Effector CD4-positive, alpha-beta T cell (primary cell): ENCODE measurements at places on chromosomes 11 and 22.

- no peak for DNase-seq
Measured at GRCh38 chr22:32699001-32699582, 102.4 kb upstream of the TIMP3 start.

DNA sequence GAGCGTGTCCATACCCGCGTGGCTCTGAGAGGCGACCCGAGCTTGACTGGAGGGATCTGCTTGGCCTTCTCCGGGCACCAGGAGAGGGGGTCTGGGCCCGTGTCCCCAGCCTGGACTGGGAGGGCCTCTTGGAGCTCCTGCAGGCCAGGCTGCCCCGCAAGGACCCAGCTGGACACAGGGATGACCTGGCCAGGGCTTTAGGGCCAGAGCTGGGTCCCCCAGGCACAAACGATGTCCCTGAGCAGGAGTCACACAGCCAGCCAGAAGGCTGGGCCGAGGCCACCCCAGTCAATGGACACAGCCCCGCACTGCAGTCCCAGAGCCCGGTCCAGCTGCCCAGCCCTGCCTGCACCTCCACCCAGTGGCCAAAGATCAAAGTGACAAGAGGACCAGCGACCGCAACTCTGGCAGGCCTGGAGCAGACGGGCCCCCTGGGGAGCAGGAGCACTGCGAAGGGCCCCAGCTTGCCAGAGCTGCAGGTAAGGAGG, 38.2 kb downstream of the TRIOBP start:
- no peak for DNase-seq

- no peak for DNase-seq
Measured at GRCh38 chr11:90242894-90243416, 20.1 kb upstream of the CHORDC1 start.

- no peak for DNase-seq
Measured at GRCh38 chr11:110337570-110338193, 41.3 kb upstream of the RDX start.

GRCh38 chr11:61129639-61130523, 27.6 kb downstream of the CD5 start:
- DNase-seq, result peak; percentile 89

DNA sequence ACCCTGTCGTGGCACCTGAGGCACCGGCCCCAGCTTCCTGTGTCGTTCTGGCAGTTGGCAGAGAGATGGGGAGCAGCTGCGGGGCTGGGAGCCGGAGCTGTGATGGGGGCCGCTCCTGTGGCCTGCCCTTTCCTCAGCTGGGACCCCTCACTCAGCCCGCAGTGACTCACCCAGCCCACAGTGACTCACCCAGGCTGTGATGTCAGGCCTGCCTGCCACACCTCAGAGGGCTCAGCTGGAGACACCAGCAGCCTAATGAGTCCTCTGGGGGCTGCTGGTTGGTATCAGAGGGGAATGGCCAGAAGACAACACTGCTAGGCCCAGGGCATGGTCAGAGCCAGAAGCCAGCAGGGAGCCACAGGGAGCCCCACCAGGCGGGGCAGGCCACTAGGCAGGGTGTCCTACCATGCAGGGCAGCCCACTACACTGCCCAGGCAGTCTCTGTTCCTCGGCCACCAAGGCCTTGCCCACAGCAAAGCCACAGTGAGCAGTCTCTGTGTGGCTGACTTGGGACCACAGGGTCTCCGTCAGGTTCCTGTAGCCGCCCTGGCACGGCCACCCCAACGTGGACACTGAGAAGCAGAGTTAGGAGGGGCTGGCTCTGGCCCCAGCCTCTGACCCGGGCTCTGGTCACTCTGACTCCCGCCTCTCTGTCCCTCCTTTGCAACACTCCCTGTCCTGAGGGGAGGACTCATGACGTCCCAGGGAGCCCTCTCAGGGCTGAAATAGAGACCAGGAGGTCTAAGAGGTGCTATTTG, 4.2 kb upstream of the FXYD2 start:
- peak; percentile 75 for DNase-seq

GRCh38 chr11:83933008-83933407, 646.8 kb upstream of the CCDC90B start:
- DNase-seq, result no peak

DNA sequence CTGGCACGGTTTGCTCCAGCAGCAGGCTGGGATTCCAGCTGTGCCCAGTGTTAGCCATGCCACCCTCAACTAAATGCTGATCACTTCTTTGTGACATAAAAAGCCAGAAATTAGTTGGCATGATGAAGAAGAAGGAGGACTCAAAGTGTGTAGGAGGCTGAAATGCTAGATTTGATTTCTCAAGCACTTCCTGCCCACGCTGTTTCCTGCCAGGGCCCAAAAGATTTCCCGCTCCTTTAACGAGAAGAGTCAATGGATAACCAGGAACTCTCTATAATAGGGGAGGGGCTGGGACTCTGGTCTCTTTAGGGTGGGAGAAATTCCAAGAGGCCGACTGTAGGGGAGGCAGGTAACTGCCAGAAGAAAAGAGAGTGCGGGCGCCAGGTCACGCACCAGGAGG, 26.4 kb downstream of the APOL3 start:
- DNase-seq, result no peak
